Activated CD4-positive, alpha-beta memory T cell treated with anti-CD3 and anti-CD28 coated beads for 36 hours (primary cell): ENCODE measurements at places on chromosomes 2 and 18. TPM values are rescaled to one million over a fixed set of nuclear protein-coding genes. Genes with fewer than 3 reads are reported as not detected.

ASPRV1 gene
- total RNA-seq: 0.63 TPM

MROH2A gene
- total RNA-seq: not detected

BAZ2B gene
- total RNA-seq: 10.2 TPM

PLEKHH2 gene
- 0.73 TPM for total RNA-seq

KLHL41 gene
- total RNA-seq: not detected

PRKAG3 gene
- total RNA-seq: not detected

ABCG8 gene
- total RNA-seq: not detected

CPS1 gene
- 1.7 TPM for total RNA-seq

GCA gene
- total RNA-seq: 32.1 TPM

PHLPP1 gene
- total RNA-seq: 8.0 TPM

DNA sequence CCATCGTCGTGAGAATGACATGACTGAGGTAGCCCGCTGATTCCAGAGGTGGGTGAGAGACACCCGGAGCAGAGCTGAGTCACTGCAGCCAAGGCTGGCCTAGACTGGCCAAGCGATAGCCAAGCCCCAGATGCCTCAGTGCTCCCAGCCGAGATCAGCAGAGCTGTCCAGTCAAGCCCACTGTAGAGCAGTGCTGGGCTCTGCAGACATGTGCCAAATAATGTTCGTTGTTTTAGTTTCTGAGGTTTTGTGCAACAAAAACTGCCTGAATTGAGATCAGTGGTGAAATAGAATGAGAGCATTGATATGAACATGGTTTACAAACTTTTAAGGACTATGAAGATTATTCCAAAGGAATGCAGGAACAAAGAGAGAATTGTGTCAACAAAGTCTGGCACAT lies 42.1 kb downstream of the INSIG2 start:
- H3K4me1 ChIP-seq: peaks cover 7% of the 10 kb centered on the region
- no peak overlapping the region for H3K4me3 ChIP-seq
- H3K36me3 ChIP-seq: no peaks in the 10 kb centered on the region
- DNase-seq: no peak
- peaks cover 17% of the 10 kb centered on the region for H3K27me3 ChIP-seq

GRCh38 chr2:75007061-75007460 lies 48.6 kb downstream of the POLE4 start:
- no peak overlapping the region for H3K27ac ChIP-seq
- peaks cover 5% of the 10 kb centered on the region for H3K36me3 ChIP-seq
- DNase-seq: no peak
- H3K27me3 ChIP-seq: no peaks in the 10 kb centered on the region

- H3K4me1 ChIP-seq: peaks cover 7% of the 10 kb centered on the region
- H3K27ac ChIP-seq: no peak overlapping the region
- peak; percentile 29 for DNase-seq
- H3K4me3 ChIP-seq: peak overlapping the region; percentile 40
- no peaks in the 10 kb centered on the region for H3K36me3 ChIP-seq
- peaks cover 2% of the 10 kb centered on the region for H3K27me3 ChIP-seq
Observed at GRCh38 chr2:104434318-104434792, 419.6 kb upstream of the POU3F3 start.

- no peak overlapping the region for H3K4me3 ChIP-seq
- DNase-seq: no peak
- H3K4me1 ChIP-seq: no peaks in the 10 kb centered on the region
- no peak overlapping the region for H3K27ac ChIP-seq
Observed at GRCh38 chr2:81529944-81530343, 1225.4 kb upstream of the LRRTM1 start.

DNA sequence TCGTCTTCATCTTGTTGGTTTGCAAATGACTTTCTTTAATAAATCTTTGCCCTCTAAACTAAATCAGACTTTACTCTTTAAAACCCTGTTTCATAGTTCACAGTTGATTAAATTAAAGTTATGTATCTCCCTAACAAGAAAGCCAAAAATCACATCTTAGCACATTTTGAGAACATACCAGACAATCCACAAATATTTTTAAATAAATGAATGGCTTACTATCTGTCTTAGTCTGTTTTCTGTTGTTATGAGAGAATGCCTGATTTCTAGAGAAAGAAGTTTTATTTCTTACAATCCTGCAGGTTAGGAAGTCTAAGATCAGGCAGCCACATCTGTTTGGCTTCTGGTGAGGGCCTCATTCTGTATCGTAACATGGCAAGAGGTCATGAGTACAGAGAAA lies 1090.2 kb upstream of the PIK3C3 start:
- H3K27me3 ChIP-seq: no peaks in the 10 kb centered on the region
- no peaks in the 10 kb centered on the region for H3K4me1 ChIP-seq
- no peak overlapping the region for H3K4me3 ChIP-seq

- no peak overlapping the region for H3K4me3 ChIP-seq
- no peaks in the 10 kb centered on the region for H3K27me3 ChIP-seq
- H3K36me3 ChIP-seq: no peaks in the 10 kb centered on the region
- no peak overlapping the region for H3K27ac ChIP-seq
Observed at GRCh38 chr2:79370976-79371538, 141.8 kb upstream of the CTNNA2 start.

DNA sequence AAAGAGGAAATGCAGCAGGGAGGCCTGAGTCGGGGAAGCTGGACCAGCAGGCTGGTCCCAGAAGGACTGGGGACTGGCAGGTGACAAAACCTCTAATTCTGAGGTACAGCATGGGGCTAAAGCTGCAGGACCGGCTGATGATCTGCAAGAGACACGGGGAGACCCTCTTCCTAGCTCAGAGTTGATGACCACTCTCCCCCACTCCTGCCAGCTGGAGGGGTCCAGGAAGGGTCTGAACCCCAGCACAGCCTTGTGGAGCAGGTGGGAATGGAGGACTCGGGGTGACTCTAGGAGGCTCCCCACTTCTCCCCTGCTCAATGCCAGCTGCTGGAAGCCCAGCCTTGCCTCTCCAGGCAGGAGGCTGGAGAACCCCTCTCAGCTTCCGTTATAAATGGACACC lies 67.7 kb downstream of the TWIST2 start:
- no peak overlapping the region for H3K27ac ChIP-seq
- DNase-seq: no peak
- no peak overlapping the region for H3K4me3 ChIP-seq
- H3K36me3 ChIP-seq: no peaks in the 10 kb centered on the region

DNA sequence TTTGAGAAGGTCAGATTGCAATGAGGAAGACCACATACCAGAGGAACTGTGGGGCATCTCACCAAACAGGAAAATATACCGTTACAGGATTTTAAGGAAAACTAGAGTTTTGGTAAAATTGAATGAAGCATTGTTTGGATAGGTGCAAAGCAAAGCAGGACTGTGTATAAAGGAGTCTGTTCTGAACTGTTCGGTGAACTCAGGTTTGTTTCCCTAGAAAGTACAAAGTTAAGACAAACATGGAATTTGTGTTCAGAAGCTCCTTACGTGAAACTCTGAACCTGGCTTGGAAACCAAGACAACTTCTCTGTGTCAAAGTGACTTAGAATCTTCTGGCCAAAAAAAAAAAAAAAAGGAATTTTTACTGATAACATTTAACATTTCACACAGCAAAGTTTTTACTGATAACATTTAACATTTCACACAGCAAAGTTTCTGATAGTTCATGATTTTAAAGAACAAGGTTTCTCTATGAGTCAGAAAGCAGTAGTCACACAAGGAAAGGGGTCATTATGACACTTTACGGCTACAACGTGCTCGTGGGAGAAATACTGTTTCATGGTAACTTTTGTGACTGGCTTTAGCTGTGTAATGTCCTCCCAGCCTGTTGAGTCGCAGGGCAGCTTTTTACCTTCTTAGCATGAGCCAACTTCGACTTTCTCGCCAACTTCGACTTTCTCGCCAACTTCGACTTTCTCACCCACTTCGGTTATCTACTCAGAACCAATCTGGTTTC lies 21.2 kb upstream of the TET3 start:
- peak overlapping the region; percentile 53 for H3K4me3 ChIP-seq
- peak overlapping the region; percentile 86 for H3K27ac ChIP-seq
- H3K36me3 ChIP-seq: peaks cover 28% of the 10 kb centered on the region
- H3K27me3 ChIP-seq: no peaks in the 10 kb centered on the region
- DNase-seq: peak; percentile 74

GRCh38 chr2:101793277-101793969 lies 95.9 kb downstream of the MAP4K4 start:
- H3K4me1 ChIP-seq: peaks cover 51% of the 10 kb centered on the region
- H3K27ac ChIP-seq: no peak overlapping the region
- H3K36me3 ChIP-seq: peaks cover 13% of the 10 kb centered on the region
- DNase-seq: no peak

DNA sequence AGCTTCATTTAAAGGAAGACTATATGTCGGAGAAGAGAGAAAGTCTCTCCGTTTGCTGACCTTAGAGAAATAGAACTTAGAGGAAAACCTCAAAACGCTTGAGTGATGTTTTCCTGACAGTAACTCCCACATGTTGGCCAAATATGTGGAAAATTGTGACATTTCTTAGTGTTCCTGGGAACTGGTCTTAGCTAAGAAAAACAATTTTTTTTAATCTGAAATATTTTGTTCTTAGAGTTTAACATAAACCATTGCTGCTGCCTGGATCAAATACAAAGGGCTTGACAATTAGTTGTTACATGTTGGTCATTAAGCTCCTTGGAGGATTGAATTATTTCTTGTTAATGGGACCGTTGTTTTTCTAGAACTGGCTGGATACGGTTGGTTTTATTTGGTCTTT lies 16.3 kb downstream of the DYNC2LI1 start:
- H3K4me1 ChIP-seq: peaks cover 26% of the 10 kb centered on the region
- peaks cover 6% of the 10 kb centered on the region for H3K36me3 ChIP-seq
- no peak overlapping the region for H3K4me3 ChIP-seq
- H3K27ac ChIP-seq: no peak overlapping the region
- DNase-seq: no peak

DNA sequence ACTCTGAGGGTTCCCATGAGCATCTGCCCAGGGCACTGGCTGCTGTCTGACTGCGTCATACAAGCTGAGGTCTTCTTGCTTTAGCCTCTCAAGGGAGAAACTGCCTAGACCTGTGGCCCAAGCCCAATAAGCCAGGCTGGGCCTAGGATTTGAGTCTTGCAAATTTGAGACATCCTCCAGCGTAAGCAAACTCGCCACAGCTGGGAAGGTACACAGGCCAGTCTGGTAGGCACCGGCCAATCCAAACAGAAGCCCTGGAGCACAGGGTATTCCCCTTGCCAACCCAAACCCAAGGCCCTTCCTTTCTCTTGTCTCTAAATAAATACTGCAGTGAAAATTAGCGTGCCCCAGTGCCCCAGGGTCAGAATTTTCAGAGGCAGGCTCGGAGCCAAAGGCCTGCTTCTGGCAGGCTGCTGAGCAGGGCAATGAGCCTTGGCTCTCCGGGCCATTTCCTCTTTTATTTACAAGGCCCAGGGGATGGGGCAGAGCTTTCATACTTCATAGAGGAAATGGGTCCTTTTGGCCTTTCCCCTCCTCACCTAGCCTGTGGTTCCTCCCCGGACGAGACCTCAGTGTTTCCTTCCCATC lies 33.3 kb downstream of the POLR1A start:
- H3K4me1 ChIP-seq: peaks cover 11% of the 10 kb centered on the region
- DNase-seq: no peak
- no peaks in the 10 kb centered on the region for H3K27me3 ChIP-seq

DNA sequence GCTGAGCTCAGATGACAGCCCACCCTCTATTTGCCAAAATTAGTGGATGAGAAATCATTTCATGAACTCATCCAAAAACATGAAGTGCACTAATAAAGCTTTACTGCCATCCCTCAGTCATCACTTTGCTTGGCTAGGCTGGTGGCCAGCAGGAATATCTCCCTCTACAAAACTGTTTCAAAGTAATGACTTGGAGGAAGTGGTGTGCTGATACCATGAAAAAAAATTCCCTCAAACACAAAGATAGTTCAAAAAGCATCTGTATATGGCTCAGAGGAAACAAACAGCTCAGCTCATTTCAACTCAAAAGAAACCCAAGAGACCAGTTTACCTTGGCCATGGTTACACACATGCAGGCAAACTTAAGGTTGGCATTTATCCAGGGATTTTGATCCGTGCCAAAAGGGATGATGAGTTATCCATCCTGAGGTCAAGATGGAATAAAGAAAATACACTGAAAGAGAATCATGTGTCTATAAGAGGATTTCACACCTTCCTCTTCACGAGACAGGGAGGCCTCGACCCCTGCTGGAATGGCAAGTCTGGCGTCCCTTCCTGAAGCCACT lies 18.4 kb upstream of the WIPF1 start:
- H3K27me3 ChIP-seq: no peaks in the 10 kb centered on the region
- peak overlapping the region; percentile 85 for H3K27ac ChIP-seq
- peaks cover 84% of the 10 kb centered on the region for H3K4me1 ChIP-seq
- peaks cover 18% of the 10 kb centered on the region for H3K36me3 ChIP-seq
- peak overlapping the region; percentile 5 for H3K4me3 ChIP-seq

- H3K27ac ChIP-seq: no peak overlapping the region
- peak; percentile 16 for DNase-seq
- no peaks in the 10 kb centered on the region for H3K4me1 ChIP-seq
- no peaks in the 10 kb centered on the region for H3K36me3 ChIP-seq
Observed at GRCh38 chr2:30932870-30933269, 125.6 kb upstream of the CAPN13 start.

- H3K27ac ChIP-seq: peak overlapping the region; percentile 20
- H3K36me3 ChIP-seq: peaks cover 59% of the 10 kb centered on the region
- H3K4me1 ChIP-seq: peaks cover 16% of the 10 kb centered on the region
- DNase-seq: no peak
Observed at GRCh38 chr2:190961918-190962487, 52.0 kb downstream of the STAT1 start.

DNA sequence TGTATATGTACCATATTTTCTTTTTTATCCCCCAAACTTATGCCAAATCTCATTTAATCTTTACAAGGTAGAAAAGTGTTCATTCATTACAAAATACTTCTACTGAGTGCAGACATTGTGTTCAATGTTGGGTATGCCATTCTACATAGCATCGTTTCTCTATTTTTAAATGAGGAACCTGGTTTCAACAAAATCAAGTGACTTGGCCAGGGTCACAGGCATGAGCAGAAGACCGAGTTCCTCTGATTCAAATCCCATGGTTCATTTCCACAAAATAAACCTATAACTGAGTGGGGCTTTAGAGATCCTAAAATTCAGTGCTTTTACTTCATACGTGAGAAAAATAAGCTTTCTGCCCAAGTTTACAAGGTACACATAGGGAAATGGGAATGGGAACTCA lies 81.4 kb upstream of the RASGRP3 start:
- no peak overlapping the region for H3K27ac ChIP-seq
- H3K4me3 ChIP-seq: no peak overlapping the region
- H3K27me3 ChIP-seq: peaks cover 1% of the 10 kb centered on the region
- no peak for DNase-seq

- no peak within 1 kb of the TSS for H3K4me3 ChIP-seq
- no peak within 1 kb of the TSS for H3K27ac ChIP-seq
- H3K36me3 ChIP-seq: peaks cover 21% of the 10 kb centered on the region
- H3K27me3 ChIP-seq: no peaks in the 10 kb centered on the region
Observed at GRCh38 chr2:134253804-134254203, at the start of gene MGAT5. MGAT5 (plus strand) TSS chr2:134254072; CDS start chr2:134254404, 332 bp downstream.

- no peaks in the 10 kb centered on the region for H3K27me3 ChIP-seq
- DNase-seq: no peak
- H3K36me3 ChIP-seq: no peaks in the 10 kb centered on the region
- no peak overlapping the region for H3K4me3 ChIP-seq
- no peak overlapping the region for H3K27ac ChIP-seq
- H3K4me1 ChIP-seq: no peaks in the 10 kb centered on the region
Observed at GRCh38 chr18:32974421-32975162, 201.8 kb upstream of the KLHL14 start.

DNA sequence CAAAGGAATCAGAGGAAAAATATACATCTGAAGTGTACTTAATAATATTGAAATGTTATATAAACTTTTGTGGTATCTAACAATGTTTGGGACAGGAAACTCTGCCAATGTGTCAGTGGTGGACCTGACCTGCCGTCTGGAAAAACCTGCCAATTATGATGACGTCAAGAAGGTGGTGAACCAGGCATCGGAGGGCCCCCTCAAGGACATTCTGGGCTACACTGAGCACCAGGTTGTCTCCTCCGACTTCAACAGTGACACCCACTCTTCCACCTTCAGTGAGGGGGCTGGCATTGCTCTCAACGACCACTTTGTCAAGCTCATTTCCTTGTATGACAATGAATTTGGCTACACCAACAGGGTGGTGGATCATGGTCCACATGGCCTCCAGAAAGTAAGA lies 32.6 kb downstream of the CALCRL start:
- DNase-seq: no peak
- H3K4me3 ChIP-seq: no peak overlapping the region
